Endothelial cell of umbilical vein (primary cell): ENCODE measurements at places on chromosomes 1 and 21.

DNA sequence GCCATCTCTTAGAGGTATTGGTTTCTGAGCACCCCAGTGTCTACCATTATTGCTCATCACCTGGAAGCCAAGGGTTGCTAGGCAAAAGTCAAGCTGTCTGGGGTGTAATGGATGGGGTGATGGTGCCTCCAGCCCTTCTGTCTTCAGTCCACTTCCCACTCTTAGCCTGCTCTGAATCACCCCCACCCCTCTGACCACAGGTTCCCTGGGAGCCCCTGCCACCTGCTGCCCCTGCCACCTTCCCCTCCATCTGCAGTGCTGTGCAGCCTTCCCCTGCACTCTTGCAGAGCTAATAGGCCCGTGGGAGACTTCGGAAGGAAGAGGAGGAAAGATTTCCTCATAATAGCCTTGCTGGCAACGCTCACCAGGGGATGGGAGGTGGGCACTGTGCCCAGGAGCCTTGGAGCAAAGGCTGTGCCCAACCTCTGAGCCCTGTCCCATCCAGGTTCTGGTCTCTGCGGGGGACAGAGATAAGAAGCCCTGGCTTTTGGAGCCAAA lies 35.5 kb downstream of the CAPN2 start:
- H3K27me3 ChIP-seq: no peaks in the 10 kb centered on the region
- peaks cover 40% of the 10 kb centered on the region for H3K36me3 ChIP-seq

DNA sequence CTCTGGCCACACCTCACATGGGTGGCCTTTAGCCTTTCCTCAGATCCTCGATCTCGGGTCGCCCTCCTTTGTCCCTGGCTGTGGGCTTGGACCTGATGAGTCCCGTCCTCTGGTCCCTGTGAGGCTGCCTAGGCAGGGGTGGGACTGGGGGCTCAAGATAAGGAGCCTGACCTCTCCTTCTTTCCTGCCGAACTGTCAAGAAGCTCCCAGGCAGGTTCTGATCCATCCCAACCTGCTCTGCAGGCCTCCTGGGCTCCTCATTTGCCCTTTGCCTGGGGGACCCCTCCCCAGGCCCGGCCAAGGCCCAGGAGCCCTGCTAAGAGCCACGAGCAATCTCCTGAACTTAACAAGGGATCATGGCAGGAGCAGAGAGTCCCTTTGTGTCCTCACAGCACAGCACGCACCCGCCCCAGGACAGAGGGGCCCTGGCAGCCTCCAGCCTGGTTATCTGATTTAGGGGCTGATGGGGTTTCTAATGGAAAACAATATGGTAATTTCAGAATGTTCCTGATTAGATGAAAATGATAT lies 82.4 kb upstream of the POU3F1 start:
- no peak overlapping the region for H3K27ac ChIP-seq
- no peak overlapping the region for H3K4me3 ChIP-seq
- H3K36me3 ChIP-seq: no peaks in the 10 kb centered on the region
- no peaks in the 10 kb centered on the region for H3K27me3 ChIP-seq
- H3K4me1 ChIP-seq: no peaks in the 10 kb centered on the region

DNA sequence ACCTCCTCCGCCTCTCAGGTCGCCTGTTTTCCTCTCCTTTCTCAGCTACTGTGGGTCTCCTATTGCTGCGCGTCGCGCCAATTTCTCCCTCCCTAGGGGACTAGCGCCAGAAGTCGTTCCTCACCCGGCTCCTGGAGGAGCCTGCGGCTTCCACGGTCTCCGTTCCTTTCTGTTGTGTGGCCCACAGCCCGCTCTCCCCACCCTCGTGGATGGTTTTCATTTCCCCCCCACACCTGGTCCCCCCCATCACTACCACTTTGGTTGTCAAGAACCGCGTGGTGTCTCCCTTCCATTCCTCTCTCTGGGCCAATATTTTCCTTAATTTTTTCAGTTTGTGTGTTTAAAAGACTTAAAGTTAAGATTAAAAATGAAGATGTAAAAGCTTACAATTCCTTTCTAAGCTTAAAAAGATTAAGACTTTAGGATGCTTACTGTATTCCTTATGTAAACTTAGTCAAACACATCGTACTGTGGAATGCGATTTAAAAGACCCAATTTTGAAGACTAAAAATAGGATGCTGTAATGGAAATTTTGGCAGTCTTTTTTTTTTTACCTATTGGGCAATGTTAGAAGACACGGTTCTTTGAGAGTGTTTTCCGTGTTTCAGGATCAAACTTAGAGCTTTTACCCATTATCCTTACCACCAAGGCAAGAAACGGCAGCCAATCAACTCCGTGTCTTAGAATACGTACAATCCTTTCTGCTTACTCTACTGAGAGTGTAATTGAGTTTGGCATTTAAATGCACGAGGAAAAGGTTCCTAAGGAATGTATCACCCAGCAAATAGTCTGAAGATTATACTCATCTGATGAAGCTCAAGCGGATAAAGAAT lies 773 bp downstream of the CNST start:
- no peaks in the 10 kb centered on the region for H3K27me3 ChIP-seq
- DNase-seq: peak; percentile 72
- H3K27ac ChIP-seq: peak overlapping the region; percentile 70
- H3K4me1 ChIP-seq: peaks cover 50% of the 10 kb centered on the region

DNA sequence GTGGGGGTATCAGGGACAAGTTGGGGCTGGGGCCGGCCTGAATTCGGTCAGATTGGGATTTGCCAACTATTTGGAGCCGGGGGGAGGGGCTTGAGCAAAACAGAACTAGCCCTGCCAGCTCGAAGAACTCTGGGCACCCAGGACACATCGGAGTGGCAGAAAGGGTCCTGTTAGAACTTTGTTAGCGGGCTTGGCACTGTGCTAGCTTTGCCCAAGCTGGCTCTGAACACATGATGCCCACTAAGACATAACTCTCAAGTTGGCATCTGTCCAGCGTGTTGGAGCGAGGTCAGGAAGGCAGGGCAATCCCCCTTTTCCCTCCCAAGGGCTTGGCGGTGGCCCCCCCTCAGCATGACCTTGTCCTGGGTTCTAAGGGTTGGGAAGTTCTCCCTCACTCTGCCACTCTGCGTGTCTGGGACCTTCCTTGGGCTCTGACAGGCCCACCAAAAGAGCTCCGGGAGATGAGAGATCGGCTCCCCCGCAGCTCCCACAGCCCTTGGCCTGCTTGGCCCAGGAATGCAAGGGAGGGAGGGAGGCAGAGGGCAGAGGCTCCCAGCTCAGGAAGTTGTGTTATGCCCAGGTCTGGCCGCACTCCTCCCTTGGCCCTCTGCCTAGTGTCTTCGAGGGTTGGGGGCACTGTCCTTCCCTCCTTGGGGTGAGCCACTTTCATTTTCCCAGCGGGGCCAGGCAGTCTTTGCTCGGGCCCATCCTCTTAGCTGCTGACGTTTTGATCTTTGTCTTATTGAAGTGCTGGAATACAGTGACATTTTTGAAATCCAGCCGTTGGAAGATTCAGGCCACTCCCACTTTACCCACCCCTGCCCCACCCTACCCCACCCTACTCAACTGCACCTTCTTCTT lies 1.2 kb downstream of the LMNA start:
- H3K27ac ChIP-seq: peak overlapping the region; percentile 50
- H3K4me1 ChIP-seq: peaks cover 38% of the 10 kb centered on the region
- peak; percentile 61 for DNase-seq
- H3K27me3 ChIP-seq: no peaks in the 10 kb centered on the region
- peak overlapping the region; percentile 40 for H3K4me3 ChIP-seq
- no peaks in the 10 kb centered on the region for H3K36me3 ChIP-seq

DNA sequence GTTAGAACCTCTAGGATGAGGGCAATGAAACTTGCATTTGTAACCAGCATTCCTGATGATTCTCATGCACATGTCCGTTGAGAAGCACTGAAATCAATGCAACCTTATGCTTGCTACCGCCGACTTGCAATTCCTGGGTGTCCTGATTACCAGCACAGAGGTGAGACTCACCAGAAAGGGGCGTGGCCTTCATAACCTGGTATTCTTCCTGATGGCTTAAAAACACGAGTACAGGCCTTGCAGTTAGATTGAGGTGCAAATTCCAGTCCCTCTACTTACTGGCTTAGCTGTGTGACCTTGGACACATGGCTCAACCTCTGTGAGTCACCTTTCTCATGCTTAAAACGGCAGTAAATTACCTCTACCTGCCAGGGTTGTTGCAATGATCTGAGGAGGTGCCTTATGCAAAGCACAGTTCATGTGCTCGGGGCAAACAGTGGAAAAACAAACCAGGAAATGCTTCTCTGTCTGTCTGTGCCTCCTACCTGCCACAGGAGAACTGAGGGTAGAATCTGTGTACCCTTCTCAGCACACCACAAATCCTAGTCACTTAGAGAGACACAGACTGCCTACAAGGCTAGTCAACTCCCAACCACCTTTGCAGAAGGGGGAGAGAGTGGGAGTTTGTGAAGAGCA lies 39.1 kb upstream of the ECE1 start:
- no peak for DNase-seq
- no peaks in the 10 kb centered on the region for H3K27me3 ChIP-seq
- peaks cover 54% of the 10 kb centered on the region for H3K4me1 ChIP-seq
- H3K4me3 ChIP-seq: no peak overlapping the region
- no peak overlapping the region for H3K27ac ChIP-seq
